ENCODE measurements at places on chromosomes 2 and 18.

GRCh38 chr2:104923665-104924064 lies 69.8 kb downstream of the POU3F3 start:
- DNase-seq, result no peak

GRCh38 chr2:64769392-64770044 lies 115.8 kb upstream of the SERTAD2 start:
- no peak for DNase-seq

DNA sequence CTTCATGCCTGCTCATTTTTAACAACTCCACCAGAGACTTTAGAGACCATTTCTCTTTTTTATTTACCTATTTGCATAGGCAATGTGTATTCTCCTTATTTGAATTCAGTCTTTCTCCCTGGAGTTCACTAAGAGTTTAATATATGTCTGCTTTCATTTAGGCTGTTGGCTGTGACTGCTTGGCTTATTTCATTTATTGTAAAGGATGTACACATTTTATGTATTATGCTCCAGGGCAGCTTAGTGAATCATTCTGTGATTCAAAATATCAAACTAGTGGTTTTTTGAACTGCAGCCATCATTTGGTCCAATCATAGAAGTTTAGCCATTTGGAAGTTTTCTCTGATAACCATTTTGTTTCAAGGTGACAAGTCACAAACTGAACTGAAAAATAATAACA lies 229.6 kb downstream of the LPIN1 start:
- DNase-seq, result no peak

DNA sequence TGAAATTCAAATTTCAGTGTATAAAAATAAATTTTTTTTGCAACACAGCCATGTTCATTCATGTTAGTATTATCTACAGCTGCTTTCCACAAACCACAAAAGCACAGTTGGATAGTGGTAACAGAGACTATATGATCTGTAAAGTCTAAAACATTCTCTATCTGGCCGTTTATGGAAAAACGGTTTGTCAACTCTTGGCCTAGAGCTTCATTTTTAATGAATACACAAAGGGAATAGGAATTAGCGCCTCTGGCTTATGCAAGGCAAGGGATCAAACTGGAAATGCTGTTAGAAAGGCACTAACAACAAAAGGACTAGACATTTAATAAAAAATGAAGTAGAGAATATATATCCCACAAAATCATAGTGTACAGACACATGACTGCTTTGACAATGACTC lies 211.9 kb downstream of the EXOC6B start:
- no peak for DNase-seq

GRCh38 chr2:204732019-204732418 lies 186.7 kb downstream of the PARD3B start:
- DNase-seq, result no peak

DNA sequence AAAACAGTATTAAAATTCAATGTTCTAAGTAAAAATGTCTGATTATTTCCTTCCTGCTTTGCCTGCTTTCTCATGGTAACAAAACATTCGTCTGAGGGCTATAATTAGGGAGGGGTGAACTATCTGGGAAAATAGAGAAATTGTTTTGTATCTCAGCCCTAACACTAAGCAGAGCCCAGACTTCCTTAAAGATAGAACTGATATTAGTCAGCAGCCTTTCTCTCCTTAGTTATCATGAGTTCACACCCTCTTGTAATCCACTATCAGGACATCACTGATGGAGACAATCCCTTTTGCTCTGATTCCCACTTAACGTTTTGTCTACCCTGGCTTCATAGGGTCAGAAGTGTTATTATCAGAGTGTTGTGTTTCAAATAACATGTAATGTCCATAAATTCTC lies 701.1 kb upstream of the ZEB2 start:
- no peak for DNase-seq

DNA sequence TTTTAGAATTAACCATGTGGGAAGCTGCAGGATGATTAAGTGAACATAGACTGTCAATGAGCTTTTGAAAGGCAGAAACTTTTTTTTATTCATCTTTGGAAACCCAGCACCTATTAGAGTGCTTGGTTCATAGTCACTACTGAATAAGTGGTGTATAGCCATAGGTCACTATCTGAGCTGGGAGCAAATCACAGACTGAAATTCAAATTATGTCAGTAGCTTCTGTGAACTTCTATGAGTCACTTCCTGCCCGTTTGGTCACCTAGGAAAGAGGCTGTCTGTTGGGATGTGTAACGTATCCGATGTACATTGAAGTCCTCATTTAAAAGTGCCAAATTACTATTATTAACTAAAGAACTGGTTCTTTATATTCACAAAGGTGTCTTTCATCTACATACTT lies 20.5 kb upstream of the SLC40A1 start:
- no peak for DNase-seq

Measured in CD4-positive, alpha-beta T cell (primary cell).